Activated CD8-positive, alpha-beta T cell treated with anti-CD3 and anti-CD28 coated beads for 36 hours (primary cell): ENCODE measurements at places on chromosomes 16 and 17. TPM values are rescaled to one million over a fixed set of nuclear protein-coding genes. Genes with fewer than 3 reads are reported as not detected.

Gene PDIA2
- total RNA-seq = not detected

Gene G6PC1
- not detected for total RNA-seq

Gene CDH11
- not detected for total RNA-seq

Gene NTN1
- total RNA-seq = 1.3 TPM

Gene TP53TG3F
- total RNA-seq = not detected

DNA sequence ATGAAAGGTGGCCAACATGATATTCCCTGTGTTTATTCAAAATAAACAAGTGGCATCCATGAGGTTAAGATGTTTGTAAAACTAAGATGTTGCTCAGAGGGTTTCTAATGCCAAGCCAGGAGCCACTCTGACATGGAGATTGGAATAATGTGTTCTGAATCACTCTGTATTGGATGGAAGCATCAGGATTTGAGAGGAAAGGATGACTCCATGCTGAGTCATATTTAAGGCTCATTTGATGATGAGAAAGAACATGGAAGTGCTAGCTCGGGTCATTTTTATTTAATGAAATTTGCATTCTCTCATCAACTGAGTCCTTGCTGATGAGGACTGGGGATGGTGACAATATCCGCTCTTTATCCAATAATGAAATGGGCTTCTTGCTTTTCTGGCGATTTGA is 6.2 kb downstream of the VAT1L start:
- no peaks in the 10 kb centered on the region for H3K4me1 ChIP-seq
- no peak for DNase-seq
- no peak overlapping the region for H3K27ac ChIP-seq
- H3K36me3 ChIP-seq = no peaks in the 10 kb centered on the region
- H3K4me3 ChIP-seq = no peak overlapping the region

- peak; percentile 43 for DNase-seq
- peaks cover 15% of the 10 kb centered on the region for H3K4me1 ChIP-seq
- H3K4me3 ChIP-seq = peak overlapping the region; percentile 63
- no peaks in the 10 kb centered on the region for H3K27me3 ChIP-seq
- H3K27ac ChIP-seq = peak overlapping the region; percentile 87
Observed at GRCh38 chr16:80656711-80657150, 115.9 kb downstream of the DYNLRB2 start.

GRCh38 chr16:84740596-84741116 is 40.9 kb downstream of the USP10 start:
- H3K36me3 ChIP-seq = peaks cover 45% of the 10 kb centered on the region
- H3K4me3 ChIP-seq = no peak overlapping the region
- no peaks in the 10 kb centered on the region for H3K27me3 ChIP-seq
- H3K27ac ChIP-seq = no peak overlapping the region
- no peak for DNase-seq

DNA sequence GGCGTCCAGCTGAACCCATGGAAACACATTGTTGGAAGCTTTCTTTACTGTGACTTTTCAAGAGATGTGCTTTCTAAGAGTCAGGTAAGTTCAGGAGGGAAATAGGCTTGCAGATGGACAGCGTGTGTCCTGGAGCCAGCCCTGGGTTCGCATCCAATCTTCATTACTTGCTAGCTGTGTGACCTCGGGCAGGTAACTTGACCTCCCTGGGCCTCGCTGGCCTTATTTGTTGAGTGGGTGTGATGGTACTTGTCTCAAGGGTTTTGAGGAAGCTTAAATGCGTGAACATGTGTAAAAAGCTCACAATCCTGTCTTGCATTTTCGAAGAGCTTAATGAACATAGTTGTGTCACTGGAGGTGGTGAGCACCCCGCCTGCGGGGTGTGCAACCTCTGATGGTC is 11.8 kb downstream of the ADGRG1 start:
- H3K4me3 ChIP-seq = no peak overlapping the region
- no peaks in the 10 kb centered on the region for H3K4me1 ChIP-seq
- no peaks in the 10 kb centered on the region for H3K36me3 ChIP-seq
- no peaks in the 10 kb centered on the region for H3K27me3 ChIP-seq
- no peak overlapping the region for H3K27ac ChIP-seq

DNA sequence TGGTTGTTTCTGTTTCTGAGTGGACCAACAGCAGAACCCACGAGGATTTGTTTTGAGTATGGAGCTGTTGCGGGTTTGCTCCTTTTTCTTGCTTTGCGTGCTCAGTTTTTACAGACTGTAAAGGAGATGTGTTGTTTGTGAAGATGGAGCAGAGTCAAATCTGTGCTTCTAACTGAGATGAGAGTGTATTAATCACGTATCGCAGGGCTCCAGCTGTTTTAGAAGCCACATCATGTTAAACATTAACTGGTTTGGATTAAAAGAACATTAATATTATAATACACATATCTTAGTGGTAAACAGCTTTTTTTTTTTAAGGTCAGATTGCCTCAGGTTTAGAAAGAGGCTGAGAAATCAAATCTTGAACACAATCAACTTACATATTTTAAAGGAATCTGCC is 69.4 kb downstream of the YPEL2 start:
- no peak overlapping the region for H3K4me3 ChIP-seq
- no peak overlapping the region for H3K27ac ChIP-seq
- H3K4me1 ChIP-seq = peaks cover 2% of the 10 kb centered on the region
- no peak for DNase-seq
- H3K27me3 ChIP-seq = no peaks in the 10 kb centered on the region

- peaks cover 2% of the 10 kb centered on the region for H3K27me3 ChIP-seq
- H3K4me1 ChIP-seq = no peaks in the 10 kb centered on the region
- no peak for DNase-seq
- H3K36me3 ChIP-seq = no peaks in the 10 kb centered on the region
- H3K27ac ChIP-seq = no peak overlapping the region
Observed at GRCh38 chr16:83738923-83739503, 68.8 kb upstream of the HSBP1 start.

DNA sequence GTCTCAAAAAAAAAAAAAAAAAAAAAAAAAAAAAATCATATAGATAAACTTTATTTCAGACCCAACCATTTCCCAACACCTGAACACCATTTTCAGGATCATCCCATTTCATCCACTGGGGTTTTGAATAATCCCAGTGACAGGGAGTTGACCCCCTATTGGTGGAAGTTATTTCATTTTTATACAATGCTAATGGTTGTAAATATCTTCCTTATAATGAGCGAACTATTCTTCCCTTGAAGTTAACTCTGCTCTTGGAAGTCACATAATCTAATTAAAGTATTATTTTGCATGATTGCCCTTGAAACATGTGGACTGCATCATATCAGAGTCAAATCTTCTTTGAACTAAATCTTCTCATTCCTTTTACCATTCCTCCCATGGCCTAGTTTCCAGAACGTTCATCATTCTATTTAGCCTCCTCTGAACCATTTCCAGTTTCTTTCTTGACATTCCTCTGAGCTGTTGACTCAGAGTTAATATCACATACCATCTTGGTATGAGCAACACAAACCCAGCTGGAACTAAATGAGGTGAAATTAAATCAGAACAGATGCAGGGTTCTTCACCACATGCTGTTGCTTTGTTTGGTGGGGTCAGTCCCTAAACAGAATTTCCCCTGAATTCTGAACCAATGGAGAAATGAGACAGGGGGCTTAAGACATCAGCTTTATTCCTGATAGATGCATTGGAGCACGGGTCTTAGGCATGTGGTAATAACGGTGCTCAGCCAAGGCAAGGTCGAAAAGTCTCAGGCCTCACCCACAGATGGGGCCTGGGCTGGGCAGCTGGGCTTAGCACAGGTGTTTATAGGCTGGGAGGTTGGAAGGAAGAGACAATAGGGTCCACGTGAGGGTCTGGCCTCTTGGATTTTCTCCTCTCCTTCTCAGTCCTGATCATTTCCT is 8.9 kb downstream of the HSD17B2 start:
- H3K4me1 ChIP-seq = no peaks in the 10 kb centered on the region
- H3K4me3 ChIP-seq = no peak overlapping the region
- no peak overlapping the region for H3K27ac ChIP-seq
- H3K27me3 ChIP-seq = peaks cover 5% of the 10 kb centered on the region
- H3K36me3 ChIP-seq = no peaks in the 10 kb centered on the region
- no peak for DNase-seq

DNA sequence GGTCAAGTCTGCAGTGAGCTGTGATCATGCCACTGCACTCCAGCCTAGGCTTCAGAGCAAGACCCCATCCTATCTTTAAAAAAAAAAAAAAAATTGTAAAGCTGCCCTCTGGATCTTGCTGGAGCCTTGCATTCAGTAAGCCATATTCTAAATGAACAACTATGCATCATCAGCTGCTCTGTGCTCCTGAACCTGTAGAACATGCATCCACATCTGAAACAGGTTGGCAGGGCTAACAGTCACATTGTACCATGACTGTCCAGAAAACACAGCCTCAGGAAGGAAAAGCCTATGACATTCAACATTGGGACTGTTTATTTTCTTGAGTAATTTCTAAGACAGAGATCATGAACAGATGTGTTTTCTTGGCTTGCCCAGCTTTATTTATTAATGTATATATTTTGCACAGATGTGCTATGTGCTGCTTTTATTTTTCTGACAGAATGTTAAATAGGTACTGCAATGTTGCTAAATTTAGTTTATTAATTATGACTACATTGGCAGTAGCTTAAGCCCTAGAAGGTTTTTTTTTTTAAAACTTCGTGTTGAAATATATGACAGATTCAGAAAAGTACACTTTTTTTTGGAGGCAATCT is 19.8 kb downstream of the ACSF2 start:
- H3K4me1 ChIP-seq = no peaks in the 10 kb centered on the region
- no peaks in the 10 kb centered on the region for H3K36me3 ChIP-seq
- no peak for DNase-seq
- no peak overlapping the region for H3K27ac ChIP-seq
- no peaks in the 10 kb centered on the region for H3K27me3 ChIP-seq
- no peak overlapping the region for H3K4me3 ChIP-seq
